Stimulated activated CD8-positive, alpha-beta memory T cell treated with anti-CD3 and anti-CD28 coated beads, Interleukin-12 subunit alpha, Interleukin-12 subunit beta, amount 100 ng/mL, for 4 hours (primary cell): ENCODE measurements at places on chromosomes 2 and 18.

DNA sequence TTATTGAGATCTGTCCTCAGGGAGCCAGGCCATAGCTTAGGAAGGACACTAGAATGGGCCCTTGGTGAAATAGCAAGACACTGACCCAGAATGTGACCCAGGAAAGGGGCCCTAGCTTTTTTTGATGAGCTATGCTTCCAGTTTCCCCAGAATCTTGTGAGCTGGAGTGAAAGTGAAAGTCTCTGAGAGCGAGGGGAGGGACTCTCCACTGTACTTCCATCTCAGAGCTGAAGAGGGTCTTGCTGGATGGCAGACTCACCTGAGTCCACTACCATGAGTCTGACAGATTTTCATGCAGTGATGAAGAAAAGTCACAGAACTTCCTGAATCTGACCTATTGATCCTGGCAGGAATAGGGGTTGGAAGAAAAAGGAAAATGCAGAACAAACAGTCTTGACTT, 3.1 kb downstream of the ARHGAP25 start:
- DNase-seq = no peak

GRCh38 chr2:1995081-1995480, 250.8 kb upstream of the PXDN start:
- no peak for DNase-seq

DNA sequence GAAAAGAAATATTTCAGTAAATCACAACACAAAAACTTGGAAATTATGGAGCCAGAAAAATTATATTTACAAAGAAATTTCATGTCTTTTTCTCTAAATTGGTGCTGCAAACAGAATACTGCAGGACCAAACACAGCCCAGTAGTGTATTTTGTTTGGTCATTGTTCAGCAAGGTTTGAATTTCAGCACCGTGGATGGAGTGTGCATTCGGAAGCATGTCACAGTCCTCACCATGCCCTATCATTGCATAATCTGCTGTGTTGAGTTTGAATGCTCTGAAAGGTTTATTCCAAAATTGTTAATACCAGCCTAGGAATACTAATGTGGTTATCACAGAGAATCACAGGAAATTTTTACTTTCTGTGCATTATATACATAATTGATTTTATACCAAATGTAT, 296.7 kb downstream of the METTL4 start:
- no peak for DNase-seq

DNA sequence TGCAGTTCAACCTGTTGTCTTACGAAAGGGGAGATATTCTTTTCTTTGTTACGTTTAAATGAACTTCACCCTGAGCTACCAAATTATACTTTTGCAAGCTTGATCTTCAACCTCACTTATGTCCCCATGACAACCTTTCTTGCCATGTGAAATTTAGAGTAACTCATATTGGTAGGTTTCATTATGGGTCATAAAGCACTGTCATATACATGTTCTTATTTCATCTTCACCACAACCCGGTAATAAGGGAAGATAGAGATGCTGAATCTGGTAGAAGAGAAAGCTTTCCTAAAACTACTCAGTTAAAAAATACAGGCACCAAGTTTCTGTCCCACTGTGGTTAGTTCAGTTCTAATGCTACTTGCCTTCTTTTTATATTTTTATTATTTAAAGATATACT, 208.5 kb upstream of the NRP2 start:
- DNase-seq = no peak

- no peak for DNase-seq
Measured at GRCh38 chr18:74040008-74040407, 107.6 kb downstream of the FBXO15 start.

DNA sequence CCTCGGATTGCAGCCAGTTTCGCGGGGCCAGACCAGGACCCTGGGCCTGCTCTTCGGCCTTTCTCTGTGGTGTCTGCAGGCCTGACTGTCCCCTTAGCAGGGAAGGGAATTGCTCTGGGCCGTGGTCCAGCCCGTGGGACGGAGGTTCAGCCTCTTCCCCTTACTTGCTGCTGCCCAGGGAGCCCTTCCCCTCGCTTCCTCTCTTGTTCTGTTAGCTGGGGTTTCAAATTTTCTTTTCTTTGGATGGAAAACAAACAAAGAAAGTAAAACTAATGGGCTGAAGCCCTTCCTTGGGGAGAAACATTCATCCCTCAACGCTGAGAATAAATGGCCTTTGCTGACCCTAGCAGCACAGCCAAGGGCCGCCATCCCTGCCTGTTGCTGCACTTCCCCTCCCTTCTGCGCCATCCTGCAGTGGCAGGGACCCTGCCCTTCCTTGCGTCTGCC, 52.4 kb downstream of the ASAP2 start:
- DNase-seq = no peak

DNA sequence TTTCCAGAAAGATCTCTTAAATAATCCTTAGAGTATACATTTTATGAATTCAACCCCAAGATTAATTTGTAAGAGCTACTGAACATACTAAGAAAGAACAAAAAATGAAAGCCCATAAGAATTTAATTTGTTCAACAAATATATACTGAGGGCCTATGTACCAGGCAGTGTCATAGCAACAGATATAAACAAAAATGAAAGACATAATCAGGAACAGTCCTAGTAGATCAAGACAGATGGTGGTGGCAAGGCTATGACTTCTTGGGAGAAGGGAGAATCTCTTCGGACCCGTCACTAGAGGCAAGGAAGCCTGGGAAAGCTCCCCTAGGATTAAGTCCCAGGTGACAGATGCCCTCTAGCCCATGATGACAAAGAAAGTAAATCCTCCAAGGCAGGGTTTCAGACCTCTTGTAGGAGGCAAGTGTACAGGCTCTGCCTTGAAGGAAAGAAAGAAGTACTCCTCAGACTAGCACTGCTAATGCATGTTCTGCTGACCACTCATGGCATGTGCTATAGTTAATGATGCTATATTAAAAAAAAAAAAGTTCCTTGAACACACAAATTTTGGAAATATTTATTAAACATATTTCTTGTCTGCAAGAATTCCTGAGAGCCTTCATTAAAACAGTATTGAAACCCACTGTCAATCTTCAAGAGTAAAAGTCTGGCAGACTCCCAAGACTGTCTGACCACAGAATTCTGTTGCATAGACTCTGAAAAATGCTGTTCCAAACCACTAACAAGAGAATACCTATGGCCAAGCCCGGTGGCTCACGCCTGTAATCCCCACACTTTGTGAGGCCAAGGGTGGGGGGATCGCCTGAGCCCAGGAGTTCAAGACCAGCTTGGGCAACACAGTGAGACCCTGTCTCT, 31.5 kb downstream of the NOL10 start:
- no peak for DNase-seq

- DNase-seq = no peak
Measured at GRCh38 chr18:46725310-46725709, 31.5 kb downstream of the ST8SIA5 start.

GRCh38 chr2:97911206-97911921, 84.4 kb downstream of the TMEM131 start:
- DNase-seq = no peak

DNA sequence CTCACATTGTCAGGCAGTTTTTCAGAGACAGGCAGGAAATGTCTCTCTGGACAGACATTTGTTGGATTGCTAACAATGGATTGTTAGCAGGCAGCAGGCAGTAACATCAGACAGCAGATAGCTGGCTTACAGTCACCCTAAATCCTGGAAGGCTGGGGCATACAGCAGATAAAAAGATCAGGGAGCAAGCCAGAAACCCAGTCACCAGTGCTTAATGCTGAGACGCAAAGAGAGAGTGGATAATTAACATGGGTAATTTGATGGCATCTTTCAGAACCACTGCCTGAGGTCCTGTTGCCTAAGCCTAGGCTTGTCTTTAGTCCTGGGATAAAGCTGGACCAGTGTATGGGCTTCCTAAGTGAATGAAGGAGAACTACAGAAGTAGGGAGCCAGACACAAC, 22.4 kb downstream of the MC4R start:
- no peak for DNase-seq

DNA sequence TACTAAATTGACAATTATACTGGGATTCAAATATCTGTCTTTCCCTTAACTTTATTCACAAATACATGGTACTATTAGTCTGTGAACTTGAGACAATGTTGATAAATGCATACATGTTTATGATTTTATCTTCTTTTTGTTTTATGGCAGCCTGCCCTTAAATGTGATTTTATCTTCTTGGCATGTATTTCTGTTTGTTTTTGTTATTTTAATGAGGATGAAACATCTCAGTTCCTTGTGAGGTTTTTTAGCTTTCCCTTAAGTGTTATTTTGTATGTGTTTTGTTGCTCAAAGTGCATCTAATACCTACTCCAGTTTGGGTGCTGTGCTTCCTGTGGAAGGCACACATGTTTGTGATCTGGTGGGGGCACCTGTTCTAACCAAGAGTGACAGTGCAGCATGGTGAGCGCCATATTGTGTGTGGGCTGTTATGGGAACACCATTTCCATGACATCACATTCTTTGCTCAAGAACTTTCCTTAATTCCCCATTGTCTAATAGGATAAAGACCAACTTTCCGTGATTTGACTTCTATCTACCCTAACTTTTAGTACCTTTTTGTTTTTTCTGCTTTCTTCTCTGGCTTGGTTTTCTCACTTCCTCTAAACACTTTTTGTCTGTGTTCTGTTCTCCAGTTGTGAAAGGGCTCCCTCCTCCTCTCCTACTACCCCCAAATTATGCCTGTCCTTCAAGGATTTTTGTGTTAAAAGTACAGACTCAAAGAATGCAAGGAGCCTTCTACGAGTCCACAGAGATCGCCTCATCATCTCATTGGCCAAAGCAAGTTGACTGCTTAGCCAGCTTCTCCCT, 162.1 kb upstream of the TTC39C start:
- no peak for DNase-seq

DNA sequence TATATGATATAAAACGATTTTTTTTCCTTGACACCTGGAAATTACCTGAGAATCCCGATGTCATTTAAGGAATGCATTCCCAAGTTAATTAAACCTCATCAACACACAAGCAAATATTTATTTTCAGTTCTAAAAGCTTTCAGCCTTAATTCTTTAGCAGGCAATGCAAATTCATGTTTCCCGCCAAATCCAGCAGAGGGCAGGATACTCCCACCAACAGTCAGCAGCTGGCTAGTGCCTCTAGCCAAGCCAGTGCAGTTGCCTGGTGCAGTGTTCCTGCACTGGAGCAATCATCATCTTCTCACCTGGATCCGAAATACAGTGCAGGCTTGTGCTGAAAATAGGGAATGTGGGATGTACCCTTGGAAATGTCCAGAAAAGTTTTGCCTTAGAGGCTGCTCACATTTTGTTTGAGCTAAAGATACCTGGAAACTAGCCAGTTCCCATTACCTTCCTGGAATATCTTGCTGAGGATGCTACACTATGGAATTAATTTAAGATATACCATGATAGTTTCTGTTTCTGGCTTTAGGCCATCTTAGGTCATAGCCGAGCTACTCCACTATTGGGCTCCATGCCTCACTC, 48.4 kb upstream of the CYTIP start:
- peak; percentile 36 for DNase-seq
